ENCODE measurements at places on chromosomes 12 and 14.

DNA sequence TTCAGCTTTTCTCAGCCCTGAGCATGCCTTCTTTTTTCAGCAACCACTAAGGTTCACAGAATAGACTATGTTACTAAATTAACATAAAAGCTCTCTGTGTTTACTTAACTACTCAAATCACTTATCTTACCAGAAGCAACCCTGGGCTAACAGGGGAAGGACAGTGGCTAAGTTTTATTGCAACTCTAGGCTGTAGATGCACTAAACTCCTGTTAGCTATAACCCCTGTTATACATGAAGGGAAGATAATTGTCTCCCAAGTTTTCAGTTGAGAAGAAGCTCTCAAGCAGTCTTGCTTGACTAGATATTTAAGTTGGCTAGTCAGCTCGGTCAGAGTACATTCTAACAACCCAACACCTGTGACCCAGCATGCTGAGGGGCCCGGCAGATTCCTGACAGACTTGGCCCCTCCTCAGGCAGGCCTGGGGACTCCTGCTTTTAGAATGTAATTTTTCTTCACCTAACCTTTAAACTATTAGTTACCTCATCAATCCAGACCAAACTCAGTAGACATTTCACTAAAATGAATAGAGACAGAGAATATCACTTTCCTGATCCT lies 464.5 kb downstream of the EGLN3 start:
- DNase-seq, result no peak

- DNase-seq, result no peak
Measured at GRCh38 chr12:132662901-132663755, 24.0 kb downstream of the POLE start.

GRCh38 chr14:95431199-95432143 lies 85.0 kb downstream of the SYNE3 start:
- DNase-seq, result no peak

DNA sequence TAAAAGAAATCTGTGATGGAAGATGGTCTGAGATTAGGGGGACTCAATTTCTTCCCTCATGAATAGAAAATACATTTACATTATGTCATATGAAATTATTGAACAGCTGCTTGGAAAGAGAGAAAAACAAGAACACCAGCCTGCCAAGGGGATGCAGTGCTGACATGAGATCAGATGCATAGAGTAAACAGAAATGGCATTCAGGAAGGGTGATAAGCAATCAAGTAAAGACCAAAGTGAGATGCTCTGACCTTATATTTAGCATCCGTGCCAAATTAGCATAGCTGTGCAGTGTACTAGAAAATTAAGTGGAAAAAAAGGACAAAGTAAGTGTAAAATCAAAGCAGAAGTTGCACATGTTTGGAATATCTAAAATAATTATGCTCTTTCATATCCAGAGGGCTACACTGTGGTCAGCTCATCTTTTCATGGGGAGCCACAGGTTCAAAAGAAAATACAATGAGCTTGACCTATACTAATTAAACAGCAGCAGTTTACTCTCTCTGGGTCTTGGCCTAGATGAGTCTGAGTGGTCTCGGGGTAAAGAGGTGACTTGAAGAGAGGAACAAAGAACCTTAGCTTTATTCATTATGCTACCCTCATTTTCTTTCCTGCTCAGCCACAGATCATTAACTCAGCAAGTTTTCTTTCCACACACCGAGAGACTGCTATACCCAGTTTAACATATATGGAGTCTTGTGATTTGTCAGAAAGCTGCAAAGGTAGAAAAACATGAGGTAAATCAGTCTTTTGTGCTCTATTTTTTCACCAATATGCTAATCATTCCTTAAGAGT lies 359.4 kb upstream of the FOXG1 start:
- no peak for DNase-seq

- DNase-seq, result no peak
Measured at GRCh38 chr12:49055092-49055491, 5.5 kb downstream of the KMT2D start.

All from tibial nerve (tissue), 4 donors.